ENCODE measurements at places on chromosomes 3 and 15.

GRCh38 chr3:45553469-45553974 lies 41.0 kb upstream of the LIMD1 start:
- peak; percentile 40 for DNase-seq

DNA sequence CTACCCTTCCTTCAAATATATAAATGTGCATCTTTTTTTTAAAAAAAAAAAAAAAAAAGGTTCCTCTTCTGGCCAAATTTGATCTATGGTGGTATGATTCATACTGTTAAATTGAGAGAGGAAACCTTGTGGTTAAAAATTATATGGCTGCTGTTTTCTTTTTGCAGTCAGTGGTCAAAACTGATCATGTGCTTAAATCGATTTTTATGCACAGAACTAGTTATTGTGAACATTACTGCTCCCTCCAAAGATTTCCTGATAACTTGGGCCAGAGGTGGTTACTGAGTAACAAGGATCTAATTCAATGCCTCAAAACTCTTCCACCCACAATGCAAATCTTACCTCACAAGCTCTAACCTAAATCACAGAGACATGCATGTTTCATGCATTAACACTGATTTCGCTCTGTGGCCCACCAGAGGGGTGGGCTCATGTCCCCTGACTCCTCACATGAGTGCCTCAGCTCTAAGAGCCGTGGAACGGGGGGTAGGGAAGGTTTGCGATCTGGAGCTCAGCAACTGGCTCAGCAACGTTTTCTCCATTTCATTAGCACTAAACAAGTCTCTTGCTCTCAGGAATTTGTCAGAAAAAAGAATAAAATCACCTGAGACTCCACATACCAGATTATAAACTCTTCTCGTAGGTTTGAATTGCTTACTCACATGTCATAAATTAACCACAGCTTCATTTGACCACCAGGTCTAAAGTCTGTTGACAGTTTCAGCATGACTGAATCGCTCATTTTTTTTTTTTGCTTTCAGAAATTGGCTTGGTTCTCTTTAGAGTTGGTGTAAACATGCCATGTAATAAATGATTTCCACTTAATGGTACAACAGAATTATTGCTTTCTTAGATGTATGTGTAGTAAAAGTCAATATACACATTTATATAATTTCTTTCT lies 280.4 kb downstream of the CD47 start:
- DNase-seq, result no peak

GRCh38 chr3:134326760-134327593 lies 47.3 kb downstream of the AMOTL2 start:
- peak; percentile 76 for DNase-seq

- no peak for DNase-seq
Observed at GRCh38 chr15:82566690-82567089, 26.4 kb upstream of the RPS17 start.

DNA sequence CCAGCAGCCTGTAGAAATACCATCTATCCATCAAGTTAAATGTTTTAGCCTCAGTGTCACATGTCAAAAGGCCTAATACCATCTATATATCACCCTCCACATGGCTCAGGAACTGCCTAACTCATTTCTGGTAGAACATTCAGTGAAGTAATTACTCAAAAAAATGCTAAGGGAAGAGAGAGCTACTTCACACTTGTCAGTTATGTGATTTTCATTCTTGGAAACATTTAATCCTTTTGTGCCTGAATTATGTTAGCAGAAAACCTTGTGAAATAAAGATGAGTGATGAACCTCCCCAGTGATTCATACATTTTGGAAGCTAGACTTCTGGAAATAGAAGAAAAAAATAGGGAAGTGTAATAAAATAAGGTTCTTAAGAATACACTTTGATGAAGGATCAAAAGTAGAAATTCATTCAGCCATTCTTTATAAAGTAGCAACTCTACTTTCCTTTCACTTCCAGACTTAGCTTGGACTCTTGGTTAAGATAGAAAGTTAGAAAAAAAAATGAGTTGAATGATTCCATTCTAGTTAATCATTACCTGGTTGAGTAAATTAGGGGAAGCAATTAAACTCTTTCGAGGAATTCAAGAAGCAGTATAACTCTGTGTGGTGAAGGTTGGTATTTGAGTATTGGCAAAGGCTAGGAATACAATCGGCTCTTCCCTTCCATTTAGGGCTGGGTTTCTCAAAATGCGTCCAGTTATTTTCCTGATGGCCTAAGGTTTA lies 3.6 kb downstream of the OTOL1 start:
- no peak for DNase-seq

GRCh38 chr3:71468311-71469137 lies 115.0 kb downstream of the FOXP1 start:
- no peak for DNase-seq
